ENCODE measurements at places on chromosomes 3 and 15. TPM values are rescaled to one million over a fixed set of nuclear protein-coding genes. Genes with fewer than 3 reads are reported as not detected.

- no peak overlapping the region for H3K27ac ChIP-seq
- H3K4me3 ChIP-seq: no peak overlapping the region
- DNase-seq: no peak
- no peaks in the 10 kb centered on the region for H3K27me3 ChIP-seq
Observed at GRCh38 chr15:87874896-87875711, 381.4 kb downstream of the NTRK3 start.

GRCh38 chr3:10703875-10704274, 112.2 kb upstream of the SLC6A11 start:
- no peak overlapping the region for H3K27ac ChIP-seq
- H3K4me1 ChIP-seq: peaks cover 7% of the 10 kb centered on the region
- H3K36me3 ChIP-seq: no peaks in the 10 kb centered on the region
- H3K4me3 ChIP-seq: no peak overlapping the region
- no peak for DNase-seq

- no peaks in the 10 kb centered on the region for H3K27me3 ChIP-seq
- no peak for DNase-seq
- H3K4me3 ChIP-seq: no peak overlapping the region
- H3K36me3 ChIP-seq: no peaks in the 10 kb centered on the region
- no peaks in the 10 kb centered on the region for H3K4me1 ChIP-seq
Observed at GRCh38 chr3:184791171-184791570, 20.8 kb upstream of the VPS8 start.

Gene FBN1
- total RNA-seq: 30.0 TPM

DNA sequence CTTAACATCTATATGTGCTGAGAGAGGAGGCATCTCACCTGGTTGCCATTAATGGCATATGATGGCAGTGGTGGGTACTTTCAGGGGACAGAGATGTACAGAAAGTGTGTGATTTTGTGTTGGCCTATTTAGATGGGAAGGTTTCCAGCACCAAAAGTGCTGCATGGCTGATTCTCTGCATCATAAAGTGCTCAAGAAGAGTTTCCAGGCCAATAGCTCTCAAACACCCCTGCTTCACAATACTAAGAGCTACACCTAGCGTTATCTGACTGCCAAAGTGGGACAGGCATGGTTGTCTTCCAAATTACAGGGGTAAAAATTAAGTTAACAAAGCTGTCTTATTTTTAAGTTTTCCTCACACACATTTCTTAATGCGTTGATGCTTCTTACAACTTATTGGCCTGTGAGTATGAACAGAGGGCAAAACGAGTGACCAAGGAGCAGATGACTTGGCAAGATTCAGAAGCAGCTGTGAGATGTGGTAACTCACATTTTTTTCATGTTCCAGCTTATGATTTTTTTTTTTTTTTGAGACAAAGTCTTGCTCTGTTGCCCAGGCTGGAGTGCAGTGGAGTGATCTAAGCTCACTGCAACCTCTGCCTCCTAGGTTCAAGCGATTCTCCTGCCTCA, 41.4 kb upstream of the VEPH1 start:
- H3K4me3 ChIP-seq: no peak overlapping the region
- H3K27me3 ChIP-seq: no peaks in the 10 kb centered on the region
- H3K4me1 ChIP-seq: no peaks in the 10 kb centered on the region
- no peaks in the 10 kb centered on the region for H3K36me3 ChIP-seq

- DNase-seq: no peak
- no peak overlapping the region for H3K27ac ChIP-seq
- no peaks in the 10 kb centered on the region for H3K27me3 ChIP-seq
- no peak overlapping the region for H3K4me3 ChIP-seq
- peaks cover 42% of the 10 kb centered on the region for H3K36me3 ChIP-seq
- peaks cover 19% of the 10 kb centered on the region for H3K4me1 ChIP-seq
Observed at GRCh38 chr15:44716983-44717602, 5.8 kb downstream of the B2M start.

GRCh38 chr15:65081758-65082157, 5.2 kb downstream of the KBTBD13 start:
- H3K27me3 ChIP-seq: no peaks in the 10 kb centered on the region
- peaks cover 30% of the 10 kb centered on the region for H3K4me1 ChIP-seq
- DNase-seq: no peak
- H3K4me3 ChIP-seq: no peak overlapping the region

DNA sequence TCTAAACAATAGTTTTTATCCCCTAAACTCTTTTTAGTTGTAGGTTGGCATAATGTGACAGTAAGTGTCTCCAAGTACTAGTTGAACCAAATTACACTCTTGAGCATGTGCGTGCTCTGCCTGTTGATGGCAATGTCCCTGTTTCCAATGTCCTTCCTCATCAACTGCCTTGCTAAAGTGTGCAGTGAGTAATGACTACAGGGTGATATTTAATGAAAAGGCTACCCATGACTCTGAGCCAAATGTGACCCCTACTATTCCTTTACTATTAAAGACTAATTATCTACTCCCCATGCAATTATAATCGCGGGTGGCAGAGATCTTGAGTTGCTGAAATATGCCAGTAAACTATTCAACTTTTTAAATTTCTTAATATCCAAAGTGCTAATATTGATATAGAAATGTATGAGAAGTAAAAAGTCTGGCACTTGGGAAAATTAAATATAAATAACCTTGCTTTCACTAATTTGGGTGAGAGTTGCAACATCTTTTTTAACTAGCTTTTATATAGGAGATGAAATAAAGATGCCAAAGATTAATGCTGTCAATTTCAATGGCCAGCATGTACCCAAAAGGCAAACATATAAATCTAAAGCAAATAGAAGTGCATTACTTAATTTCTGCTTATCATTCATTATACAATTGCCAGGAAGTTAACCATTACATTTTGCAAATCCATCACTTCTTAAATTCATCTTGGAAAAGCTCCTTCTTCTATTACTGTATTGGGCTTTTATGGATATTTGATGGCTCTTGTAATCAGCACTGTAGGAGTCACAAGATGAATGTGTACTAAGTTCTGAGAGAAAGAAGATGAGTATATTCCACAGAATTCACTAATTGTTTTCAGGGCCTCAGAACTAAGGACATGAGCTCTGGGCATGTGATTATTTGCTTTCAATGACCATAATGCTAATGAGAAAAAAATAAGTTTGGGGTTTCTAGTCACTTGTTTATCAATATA, 518.2 kb upstream of the NAALADL2 start:
- no peak overlapping the region for H3K4me3 ChIP-seq
- H3K4me1 ChIP-seq: no peaks in the 10 kb centered on the region

GRCh38 chr3:172516318-172517214, 6.7 kb downstream of the TNFSF10 start:
- H3K4me1 ChIP-seq: peaks cover 93% of the 10 kb centered on the region
- no peak overlapping the region for H3K4me3 ChIP-seq
- no peaks in the 10 kb centered on the region for H3K27me3 ChIP-seq
- H3K27ac ChIP-seq: peak overlapping the region; percentile 89
- DNase-seq: peak; percentile 75

DNA sequence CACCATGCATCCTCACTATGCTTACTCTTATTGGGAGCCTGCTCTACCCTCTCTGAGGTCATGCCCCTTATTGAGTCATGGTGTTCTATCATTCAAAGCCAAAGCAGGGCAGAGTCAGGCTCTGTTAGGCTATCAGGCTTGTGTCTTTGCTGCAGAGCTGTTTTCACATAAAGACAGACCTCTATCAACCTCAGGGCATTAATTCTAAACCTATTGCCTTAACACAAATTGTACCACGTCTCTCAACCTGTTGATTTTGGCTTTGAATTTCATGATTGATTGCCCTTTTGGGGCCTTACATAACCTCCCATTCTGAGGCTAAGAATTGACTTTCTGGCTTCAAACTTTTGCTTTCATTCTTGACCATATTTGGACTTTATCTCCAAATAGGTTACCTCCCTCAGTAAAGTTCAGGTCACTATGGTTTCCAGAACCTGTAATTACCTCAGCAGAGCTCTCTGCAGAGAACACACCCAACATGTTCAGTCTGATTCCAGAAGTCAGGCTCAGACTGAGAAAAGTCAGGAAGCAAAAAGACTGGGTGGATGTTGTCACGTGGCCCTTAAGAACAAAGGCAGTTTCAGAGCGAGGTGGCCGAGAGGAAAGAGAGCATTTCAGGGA, 221.4 kb upstream of the NANOGP8 start:
- no peaks in the 10 kb centered on the region for H3K36me3 ChIP-seq
- peak; percentile 54 for DNase-seq
- no peaks in the 10 kb centered on the region for H3K27me3 ChIP-seq
- H3K4me1 ChIP-seq: peaks cover 11% of the 10 kb centered on the region

Gene TLR9
- 0.16 TPM for total RNA-seq

Gene CX3CR1
- 0.32 TPM for total RNA-seq

Gene ZNF80
- not detected for total RNA-seq

DNA sequence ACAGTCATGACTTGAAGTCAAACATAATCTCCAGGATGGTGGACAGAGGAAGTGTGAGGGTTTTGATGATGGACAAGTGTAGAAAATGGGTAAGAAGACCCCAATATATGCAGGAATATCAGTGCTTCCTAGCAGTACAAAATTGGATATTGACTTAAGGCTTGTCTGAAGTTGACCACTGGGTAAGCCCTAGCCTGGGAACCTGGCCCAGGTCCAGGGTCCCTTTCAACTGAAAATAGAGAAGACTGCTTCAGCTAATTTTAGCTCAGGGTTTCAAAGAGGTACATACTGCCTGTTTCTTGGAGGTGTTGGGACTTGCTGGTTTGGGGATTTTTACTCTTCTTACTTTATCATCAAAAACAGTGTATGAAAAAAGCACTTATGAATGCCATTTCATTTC, 4.7 kb downstream of the NR1D2 start:
- peak overlapping the region; percentile 36 for H3K27ac ChIP-seq
- peaks cover 45% of the 10 kb centered on the region for H3K4me1 ChIP-seq
- H3K4me3 ChIP-seq: no peak overlapping the region

Gene PLA2G4D
- not detected for total RNA-seq

GRCh38 chr3:56781762-56782161, 20.0 kb downstream of the ARHGEF3 start:
- peaks cover 29% of the 10 kb centered on the region for H3K4me1 ChIP-seq
- no peaks in the 10 kb centered on the region for H3K36me3 ChIP-seq
- H3K4me3 ChIP-seq: no peak overlapping the region
- no peak for DNase-seq

DNA sequence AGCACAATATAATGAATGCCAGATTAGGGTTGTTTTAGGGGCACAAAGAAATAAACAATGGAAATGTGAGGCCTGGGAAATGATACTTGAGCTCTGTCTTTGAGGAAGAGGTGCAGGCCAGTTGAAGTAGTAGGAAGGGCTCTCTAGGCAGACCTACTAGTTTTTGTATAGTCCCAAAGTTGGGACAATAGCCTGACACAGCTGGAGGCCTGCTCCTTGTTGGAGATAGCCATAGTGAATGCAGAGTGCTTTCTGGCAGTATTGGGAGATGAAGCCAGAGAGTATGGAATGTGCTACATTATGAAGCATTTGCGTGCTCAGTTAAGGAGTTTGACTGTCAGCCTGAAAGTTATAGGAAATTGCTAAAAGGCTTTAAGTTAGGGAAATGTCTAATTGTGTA, 251.2 kb upstream of the ZPLD1 start:
- peaks cover 5% of the 10 kb centered on the region for H3K4me1 ChIP-seq
- no peak for DNase-seq
- no peaks in the 10 kb centered on the region for H3K36me3 ChIP-seq
- no peaks in the 10 kb centered on the region for H3K27me3 ChIP-seq
- H3K27ac ChIP-seq: no peak overlapping the region

- H3K36me3 ChIP-seq: no peaks in the 10 kb centered on the region
- no peaks in the 10 kb centered on the region for H3K4me1 ChIP-seq
- no peak for DNase-seq
- H3K4me3 ChIP-seq: no peak overlapping the region
- no peak overlapping the region for H3K27ac ChIP-seq
Observed at GRCh38 chr3:50807266-50807665, 132.5 kb downstream of the DOCK3 start.

DNA sequence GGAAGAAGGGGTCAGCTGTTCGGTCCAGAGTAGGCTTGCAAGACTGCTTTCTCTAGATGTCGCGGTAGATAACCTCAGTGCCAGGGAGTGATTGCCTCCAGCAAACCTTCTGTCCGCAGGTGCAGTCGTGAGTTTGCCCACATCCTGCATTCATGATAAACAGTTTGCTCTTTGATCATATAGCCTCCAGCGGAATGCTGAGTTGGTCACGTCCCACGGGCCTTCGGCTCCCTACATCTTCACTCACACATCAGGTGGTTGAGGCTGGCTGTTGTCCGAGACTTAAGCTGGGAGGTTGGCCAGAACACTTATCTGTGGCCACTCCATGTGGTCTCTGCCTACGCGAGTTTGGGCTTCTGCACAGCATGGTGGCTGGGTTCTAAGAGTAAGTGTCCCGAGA, 62.1 kb upstream of the NR2C2 start:
- no peaks in the 10 kb centered on the region for H3K4me1 ChIP-seq
- no peak overlapping the region for H3K4me3 ChIP-seq
- no peaks in the 10 kb centered on the region for H3K36me3 ChIP-seq
- no peak for DNase-seq
- H3K27ac ChIP-seq: no peak overlapping the region

- DNase-seq: no peak
- H3K36me3 ChIP-seq: no peaks in the 10 kb centered on the region
- no peak overlapping the region for H3K27ac ChIP-seq
- H3K4me1 ChIP-seq: no peaks in the 10 kb centered on the region
- no peak overlapping the region for H3K4me3 ChIP-seq
- H3K27me3 ChIP-seq: no peaks in the 10 kb centered on the region
Observed at GRCh38 chr3:194906970-194907629, 221.4 kb downstream of the FAM43A start.

DNA sequence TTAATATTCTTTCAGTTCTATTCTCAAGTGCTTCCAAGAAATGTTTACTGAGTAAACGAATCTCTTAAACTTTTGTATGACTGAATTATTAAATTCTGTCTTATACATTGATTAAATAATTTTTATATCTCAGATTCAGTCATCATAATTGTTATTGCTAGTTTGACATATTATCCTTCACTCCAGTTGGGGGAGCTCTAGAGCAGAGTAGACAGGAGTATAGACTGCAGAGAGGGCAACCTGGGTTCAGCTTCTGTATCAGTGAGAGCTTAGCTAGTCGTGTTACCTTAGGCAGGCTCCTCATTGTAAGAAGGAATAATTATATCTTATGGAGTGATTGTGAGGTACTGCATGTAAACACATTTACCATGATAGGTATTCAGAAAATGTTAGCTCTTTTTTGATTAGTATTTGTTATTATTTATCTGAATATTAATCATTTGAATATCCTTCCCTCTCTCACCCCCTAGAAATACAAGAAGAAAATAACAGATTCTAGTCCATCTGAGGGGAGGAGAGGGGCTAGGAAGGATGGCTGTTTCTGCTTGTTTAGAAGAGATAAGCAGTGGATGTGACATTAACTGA, 31.0 kb upstream of the ZCWPW2 start:
- H3K4me1 ChIP-seq: no peaks in the 10 kb centered on the region
- H3K27me3 ChIP-seq: no peaks in the 10 kb centered on the region
- H3K4me3 ChIP-seq: no peak overlapping the region
- H3K27ac ChIP-seq: no peak overlapping the region
- DNase-seq: peak; percentile 13
- H3K36me3 ChIP-seq: no peaks in the 10 kb centered on the region

- no peak overlapping the region for H3K4me3 ChIP-seq
- no peaks in the 10 kb centered on the region for H3K27me3 ChIP-seq
- no peaks in the 10 kb centered on the region for H3K4me1 ChIP-seq
- H3K36me3 ChIP-seq: no peaks in the 10 kb centered on the region
Observed at GRCh38 chr3:9266716-9267115, 17.3 kb upstream of the SRGAP3 start.

GRCh38 chr3:112813723-112814171, 32.9 kb downstream of the CD200R1L start:
- H3K36me3 ChIP-seq: no peaks in the 10 kb centered on the region
- peaks cover 3% of the 10 kb centered on the region for H3K4me1 ChIP-seq
- no peak overlapping the region for H3K4me3 ChIP-seq
- no peak for DNase-seq
- H3K27ac ChIP-seq: no peak overlapping the region
- no peaks in the 10 kb centered on the region for H3K27me3 ChIP-seq
